HCT116 (cell line): ENCODE measurements at places on chromosomes 7 and 10.

- DNase-seq: no peak
Observed at GRCh38 chr7:101990811-101991418, 173.5 kb downstream of the CUX1 start.

DNA sequence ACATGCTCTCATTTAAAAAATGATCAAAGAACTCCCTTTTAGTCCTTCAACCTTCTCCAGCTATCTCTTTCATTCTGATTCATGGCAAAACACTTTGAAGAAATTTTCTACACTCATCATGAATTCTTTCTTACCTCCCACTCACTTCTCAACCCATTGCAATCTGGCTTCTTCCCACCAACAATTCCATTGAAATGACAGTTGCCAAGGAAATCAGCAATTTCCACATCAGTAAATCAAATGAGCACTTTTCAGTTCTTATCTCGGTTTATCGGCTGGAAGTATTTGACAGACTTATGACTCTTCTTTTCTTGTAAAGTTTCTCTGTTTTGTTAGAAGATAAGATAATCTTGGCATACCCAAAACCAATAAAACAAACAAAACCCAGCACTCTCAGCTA is 99.1 kb upstream of the CACNA2D1 start:
- no peak for DNase-seq

DNA sequence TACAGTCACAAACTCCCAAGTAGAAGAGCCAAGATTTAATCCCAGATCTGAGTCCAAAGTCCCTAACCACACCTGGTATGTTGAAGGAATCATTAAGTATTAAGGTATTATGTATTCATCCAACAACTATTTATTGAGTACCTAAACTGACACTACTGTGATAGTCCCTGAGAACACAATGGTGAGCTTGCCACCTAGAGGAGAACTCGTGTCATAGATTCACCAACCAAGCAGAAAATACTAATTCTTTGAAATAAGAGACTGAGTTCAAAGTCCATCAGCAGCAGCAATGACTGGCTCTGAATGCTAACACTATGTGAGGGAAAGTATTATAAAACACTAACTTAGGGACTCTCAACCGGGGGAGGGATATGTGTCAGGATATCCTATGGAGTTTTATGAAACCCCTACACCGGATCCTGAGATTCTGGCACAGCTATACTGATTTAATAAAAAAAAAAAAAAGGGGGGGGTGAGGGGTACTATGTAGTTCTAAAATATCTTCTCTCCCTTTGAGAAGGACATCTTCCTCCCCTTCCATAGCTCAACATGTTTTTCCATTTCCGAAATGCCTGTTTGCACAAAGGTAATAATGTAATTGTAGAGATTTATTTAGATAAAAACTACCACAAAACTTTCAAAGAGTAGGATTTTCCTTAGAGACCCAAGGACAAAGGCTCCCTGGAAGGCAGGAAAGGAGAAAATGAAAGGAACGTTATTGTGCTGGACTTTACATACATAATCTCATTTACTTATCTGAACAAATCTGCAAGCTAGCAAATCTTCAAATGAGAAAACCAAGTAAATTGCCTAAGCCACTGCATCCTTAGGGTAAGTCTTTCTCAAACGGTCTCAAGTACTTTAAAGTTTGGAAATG is 1.6 kb downstream of the NCOA4 start:
- DNase-seq: peak; percentile 71

DNA sequence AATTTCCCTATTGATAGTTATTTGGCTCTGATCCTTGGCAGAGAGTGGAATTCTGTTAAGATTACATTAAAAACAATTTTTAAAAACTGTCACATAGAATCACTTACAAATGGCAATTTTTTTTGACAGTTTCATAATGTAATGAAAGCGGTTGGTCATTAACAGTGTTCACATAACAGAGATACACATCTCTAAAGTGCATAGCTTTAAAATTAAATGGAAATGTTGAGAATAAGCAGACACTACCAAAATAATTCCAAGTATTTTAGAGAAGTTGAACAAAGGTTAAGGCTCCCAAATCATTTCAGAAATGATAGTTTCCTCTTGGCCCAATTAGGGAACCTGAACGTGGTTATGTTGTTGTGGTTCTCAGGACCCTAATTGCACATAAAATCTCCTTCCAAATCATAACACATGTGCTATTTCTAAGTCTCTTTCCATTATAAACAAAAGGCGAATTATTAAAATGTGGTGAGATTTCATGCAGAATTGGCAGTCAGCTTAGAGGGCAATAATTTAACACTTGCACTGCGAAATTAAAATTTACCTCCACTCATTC is 528.9 kb upstream of the FZD8 start:
- no peak for DNase-seq

- no peak for DNase-seq
Observed at GRCh38 chr10:122561212-122561611, 658 bp downstream of the DMBT1 start.

DNA sequence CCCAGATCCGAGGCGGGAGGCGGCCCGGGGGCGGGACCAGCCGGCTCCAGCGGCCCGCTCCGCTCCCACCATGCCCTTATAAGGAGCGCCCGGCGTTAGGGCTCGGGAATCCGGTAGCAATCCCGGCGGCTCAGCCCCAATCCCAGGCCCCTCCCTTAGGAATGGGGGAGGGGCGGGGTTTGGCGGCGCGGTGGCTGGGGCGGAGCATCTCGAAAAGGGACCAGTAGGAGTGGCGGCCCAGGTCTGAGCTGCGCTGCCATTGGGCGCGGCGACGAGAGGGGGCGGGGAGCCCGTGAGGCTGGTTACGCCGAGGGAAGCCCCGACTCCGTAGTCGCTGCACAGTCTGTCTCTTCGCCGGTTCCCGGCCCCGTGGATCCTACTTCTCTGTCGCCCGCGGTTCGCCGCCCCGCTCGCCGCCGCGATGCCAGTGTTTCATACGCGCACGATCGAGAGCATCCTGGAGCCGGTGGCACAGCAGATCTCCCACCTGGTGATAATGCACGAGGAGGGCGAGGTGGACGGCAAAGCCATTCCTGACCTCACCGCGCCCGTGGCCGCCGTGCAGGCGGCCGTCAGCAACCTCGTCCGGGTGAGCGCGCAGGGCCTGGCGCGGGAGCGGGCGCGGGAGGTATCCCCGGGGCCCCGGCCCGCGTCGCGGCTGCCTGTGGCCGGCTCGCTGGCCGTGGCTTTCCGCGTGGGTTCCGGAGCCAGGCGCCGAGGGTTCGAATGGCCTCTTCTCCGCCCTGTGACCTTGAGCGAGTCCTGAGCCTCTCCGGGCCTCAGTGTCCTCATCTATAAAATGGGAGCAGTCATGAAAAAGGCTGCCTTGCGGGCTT is at the start of gene VCL:
TSS of gene VCL (plus strand) at position 330 of the 836 bp plus-strand sequence. CDS start at position 422, 92 bp downstream.
- DNase-seq: peak; percentile 95

DNA sequence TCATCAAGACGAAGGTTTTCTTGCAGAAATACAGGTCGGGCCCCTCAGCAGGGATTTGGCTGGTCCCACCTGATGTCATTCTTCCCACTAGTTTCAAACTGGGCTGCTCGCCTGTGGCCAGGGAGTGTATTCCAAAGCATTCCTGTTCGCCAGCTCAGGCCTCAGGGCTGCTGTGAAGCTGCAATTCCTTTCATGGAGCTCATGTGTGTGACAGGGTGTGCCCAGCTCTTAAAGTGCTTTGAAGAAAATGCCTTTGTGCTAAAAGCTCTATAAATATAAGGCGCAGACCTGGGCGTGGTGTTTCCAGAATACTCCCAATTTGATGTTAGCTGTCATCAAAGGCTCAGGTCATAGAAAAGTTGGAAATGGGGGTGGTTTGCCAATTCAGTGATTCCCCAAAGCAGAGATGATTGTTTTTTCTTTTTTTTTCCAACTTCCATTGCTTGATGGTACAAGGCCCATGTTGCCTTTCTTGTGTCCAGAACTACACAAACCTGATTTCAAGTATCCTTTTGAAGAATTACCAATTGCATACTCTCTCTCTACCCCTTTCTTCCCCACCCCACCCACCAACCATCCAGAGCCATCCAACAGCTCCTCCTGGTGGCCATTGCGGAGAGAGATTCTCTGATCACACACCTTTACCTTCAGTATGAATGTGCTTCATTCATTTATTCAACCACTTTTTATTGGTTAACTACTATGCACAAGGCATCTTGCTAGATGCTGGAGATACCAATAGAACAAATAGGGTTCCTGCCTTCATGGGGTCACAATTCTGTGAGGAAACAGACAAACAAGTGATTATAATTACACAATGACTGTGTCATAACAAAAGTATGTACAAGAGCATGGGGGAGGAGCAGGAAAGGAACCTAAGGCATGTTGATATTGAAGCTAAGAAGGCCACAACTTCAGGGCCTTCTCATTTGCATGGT is 297.3 kb upstream of the LYZL1 start:
- DNase-seq: peak; percentile 76

- no peak for DNase-seq
Observed at GRCh38 chr10:121063744-121064143, 212.6 kb downstream of the WDR11 start.

DNA sequence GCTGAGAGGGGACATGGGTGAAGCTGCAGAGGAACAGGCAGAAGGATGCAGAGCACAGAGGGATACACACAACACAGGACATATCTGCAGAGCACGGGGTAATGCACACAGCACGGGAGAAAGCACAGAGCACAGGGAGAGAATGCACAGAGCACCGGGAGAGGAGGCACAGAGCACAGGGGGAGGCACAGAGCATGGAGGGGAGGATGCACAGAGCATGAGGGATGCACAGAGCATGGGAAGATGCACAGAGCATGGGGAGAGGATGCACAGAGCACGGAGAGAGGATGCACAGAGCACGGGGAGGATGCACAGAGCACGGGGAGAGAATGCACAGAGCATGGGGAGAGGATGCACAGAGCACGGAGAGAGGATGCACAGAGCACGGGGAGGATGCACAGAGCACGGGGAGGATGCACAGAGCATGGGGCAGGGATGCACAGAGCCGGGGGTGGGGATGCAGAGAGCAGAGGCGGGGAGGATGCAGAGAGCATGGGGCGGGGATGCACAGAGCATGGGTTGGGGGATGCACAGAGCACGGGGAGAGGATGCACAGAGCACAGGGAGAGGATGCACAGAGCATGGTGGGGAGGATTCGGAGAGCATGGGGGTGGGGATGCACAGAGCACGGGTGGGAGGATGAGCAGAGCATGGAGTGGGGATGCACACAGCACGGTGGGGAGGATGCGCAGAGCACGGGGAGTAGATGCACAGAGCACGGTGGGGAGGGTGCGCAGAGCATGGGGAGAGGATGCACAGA is 230.0 kb downstream of the ADAM12 start:
- DNase-seq: no peak

DNA sequence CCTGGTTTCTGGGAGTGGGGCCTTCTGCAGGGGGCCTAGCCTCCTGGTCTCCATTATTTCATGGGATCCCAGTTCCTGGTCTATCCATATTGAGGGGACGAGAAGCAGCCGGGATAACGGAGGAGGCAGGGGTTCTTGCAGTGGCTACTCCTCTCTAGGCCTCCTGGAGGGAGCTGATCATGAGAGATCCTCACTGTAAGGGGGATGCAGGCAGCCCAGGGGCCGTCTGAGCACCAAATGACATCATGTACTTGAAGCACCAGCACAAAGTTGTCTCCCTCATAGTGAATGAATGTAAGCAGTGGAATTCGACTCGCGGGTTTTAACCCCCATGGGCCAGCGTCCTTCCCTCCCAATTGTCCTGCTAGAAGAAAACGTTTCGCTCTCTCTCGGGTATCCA is 964 bp upstream of the ADCY1 start:
- DNase-seq: no peak

DNA sequence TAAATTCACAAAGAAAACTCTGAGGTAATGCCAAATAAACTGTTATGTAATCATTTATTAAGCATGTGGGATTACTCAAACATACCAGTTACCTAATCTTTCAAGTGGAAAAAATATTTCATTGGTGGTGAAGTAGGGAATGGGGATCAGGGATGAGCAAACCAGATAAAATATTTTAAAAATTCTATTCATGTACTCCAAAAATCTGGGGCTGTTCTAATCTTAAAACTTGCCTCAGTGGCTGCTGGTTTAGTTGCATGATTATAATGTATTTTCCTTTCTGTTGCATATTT is 19.5 kb downstream of the LMOD2 start:
- DNase-seq: no peak

DNA sequence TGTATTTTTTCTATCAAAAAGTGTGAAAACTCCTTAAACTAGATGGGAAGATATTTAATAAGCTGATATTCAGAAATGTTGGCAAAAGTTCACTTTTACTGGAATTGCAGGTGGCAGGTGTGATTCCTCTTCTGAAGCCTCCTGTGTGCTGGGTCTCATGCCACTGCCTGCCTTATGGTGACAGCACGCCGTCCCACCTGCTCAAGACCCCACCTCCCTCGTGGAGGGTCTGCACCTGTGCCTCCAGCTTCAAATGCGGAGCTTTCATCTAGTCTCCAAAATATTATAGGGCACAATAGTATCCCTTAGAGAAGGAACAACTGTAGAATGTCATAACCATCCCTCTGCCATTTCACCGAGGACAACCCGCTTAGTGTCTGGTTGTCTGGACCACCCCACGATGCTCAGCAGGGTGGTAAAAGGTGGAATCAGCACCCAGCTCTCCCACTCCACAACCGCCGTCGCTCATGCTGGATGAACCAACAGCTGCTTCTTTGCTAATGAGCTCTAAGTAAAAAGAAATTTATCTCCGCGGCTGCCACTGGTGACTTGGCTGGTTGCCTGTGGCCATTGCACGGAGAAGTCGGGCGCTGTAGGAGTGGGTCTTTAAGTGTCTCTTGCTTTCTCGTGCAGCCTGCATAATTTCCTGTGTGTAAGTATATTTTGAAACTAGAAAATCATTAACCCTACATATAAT is 119.3 kb upstream of the TCERG1L start:
- DNase-seq: no peak

- DNase-seq: no peak
Observed at GRCh38 chr7:17131060-17131345, 167.4 kb upstream of the AHR start.

GRCh38 chr10:3095373-3096139 is 28.2 kb downstream of the PFKP start:
- DNase-seq: peak; percentile 97

DNA sequence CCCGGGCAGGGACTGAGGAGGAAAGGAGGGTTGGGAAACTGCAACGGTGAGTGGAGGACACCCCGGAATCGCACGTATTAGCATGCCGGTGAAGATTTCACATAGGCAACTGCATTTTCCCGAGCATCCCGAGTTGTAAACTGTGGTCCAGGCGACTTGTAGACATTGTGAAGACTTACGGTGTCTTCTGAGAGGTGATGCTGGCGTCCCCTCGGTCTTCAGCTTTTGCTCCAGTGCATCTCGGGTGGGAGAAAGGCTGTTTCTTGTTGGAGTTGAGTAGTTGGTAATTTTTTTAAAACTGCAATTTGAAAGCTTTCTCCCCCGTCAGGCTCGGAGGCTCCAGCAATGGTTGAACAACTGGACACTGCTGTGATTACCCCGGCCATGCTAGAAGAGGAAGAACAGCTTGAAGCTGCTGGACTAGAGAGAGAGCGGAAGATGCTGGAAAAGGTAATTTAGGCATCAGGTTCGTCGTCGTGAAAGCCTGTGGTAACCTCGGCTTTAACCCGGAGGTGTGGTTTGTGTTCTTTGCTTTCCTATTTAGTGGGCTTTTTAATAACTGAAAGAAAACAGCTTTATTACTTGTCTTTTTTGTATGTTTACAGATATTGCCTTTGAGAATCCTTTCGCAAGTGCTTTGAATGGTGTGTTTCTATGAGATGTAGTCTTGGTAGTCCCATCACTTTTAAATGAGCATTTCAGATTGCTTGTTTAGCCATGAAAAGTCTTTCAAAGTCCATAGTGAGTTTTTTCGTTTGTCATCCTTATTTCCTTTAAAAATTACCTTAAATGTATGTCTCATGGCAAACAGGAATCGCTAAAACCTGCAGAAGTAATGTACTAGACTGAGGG is 687 bp downstream of the HELLS start:
- no peak for DNase-seq
